ENCODE measurements at places on chromosomes 7 and 10. TPM values are rescaled to one million over a fixed set of nuclear protein-coding genes. Genes with fewer than 3 reads are reported as not detected.

The TMEM178B gene
- 0.05 TPM for total RNA-seq

The ASAH2 gene
- 4.1 TPM for total RNA-seq

The GPR15LG gene
- total RNA-seq, result not detected

The PIK3CG gene
- 3.6 TPM for total RNA-seq

The CPVL gene
- total RNA-seq, result not detected

DNA sequence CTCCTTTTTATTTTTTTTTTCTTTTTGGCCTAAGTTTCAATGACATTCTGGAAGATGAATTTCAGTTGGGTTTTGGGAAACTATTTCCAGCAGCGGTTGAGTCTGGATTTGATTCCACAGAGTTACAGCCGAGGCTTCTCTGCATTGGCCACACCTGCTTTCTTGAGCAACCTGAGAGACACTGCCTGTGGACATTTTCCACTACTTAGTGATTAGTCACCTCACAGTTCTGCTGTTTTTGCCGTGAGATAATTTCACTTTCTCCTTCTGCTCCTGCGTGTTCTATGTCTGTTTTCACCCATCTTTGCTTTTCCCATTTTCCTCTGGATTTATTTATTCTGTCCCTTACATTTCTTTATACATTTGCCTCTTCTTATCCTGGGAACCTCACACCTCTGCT lies 243.0 kb downstream of the BICC1 start:
- no peaks in the 10 kb centered on the region for H3K36me3 ChIP-seq
- peaks cover 13% of the 10 kb centered on the region for H3K27me3 ChIP-seq
- peaks cover 1% of the 10 kb centered on the region for H3K4me1 ChIP-seq
- DNase-seq, result no peak

- peaks cover 3% of the 10 kb centered on the region for H3K4me1 ChIP-seq
- no peak overlapping the region for H3K4me3 ChIP-seq
- no peak overlapping the region for H3K27ac ChIP-seq
- DNase-seq, result no peak
These were observed 222.2 kb upstream of the SH2B2 start for GRCh38 chr7:102064361-102065025.

DNA sequence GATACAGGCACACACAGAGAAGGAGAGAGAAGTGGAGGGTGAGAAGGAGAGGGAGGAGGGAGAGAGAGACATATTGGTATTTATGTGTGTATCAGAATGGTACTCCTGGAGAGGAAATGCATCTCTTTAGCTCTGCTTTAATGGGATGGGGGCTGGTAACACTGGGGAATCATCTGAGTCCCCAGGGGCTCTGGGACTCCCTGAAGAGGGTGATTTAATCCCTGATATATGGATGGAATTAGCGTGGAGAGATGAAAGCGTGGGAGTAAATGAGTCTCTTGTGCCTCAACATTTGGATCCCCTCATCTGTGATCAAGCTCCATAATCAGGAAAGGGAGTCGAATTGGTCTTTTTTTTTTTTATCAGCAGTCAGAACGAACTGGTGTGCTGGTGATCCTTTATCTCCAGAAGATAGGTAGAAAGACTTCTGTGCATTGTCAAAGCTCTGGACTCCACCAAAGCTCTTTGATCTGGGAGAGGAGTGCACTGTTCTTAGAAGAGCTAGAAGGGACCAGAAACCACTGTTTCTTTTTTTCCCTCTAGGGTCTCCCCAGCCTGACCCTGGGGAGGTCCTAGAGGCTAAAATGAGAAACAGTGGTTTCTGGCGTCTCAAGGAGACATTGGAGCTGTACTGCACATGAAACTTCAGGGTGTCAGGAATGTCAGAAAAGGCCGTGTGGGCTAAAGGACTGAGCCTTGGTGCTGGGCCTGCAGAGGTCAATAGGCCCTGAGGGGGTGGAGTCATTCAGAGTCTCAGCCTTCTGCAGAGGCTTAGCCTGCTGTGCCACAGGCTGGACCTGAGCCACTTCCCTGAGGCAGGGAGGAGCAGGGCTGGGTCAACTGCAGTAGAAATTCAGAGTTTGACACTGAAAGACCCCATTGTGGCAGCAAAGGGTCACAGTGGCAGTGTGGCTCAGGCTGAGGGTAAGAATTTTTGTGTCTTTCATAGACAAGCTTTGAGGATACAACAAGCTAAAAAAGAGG lies 234.4 kb upstream of the SLC26A5 start:
- no peaks in the 10 kb centered on the region for H3K4me1 ChIP-seq
- no peak for DNase-seq
- H3K27me3 ChIP-seq, result peaks cover 3% of the 10 kb centered on the region
- H3K27ac ChIP-seq, result no peak overlapping the region
- no peak overlapping the region for H3K4me3 ChIP-seq
- no peaks in the 10 kb centered on the region for H3K36me3 ChIP-seq

Data from activated naive CD4-positive, alpha-beta T cell treated with anti-CD3 and anti-CD28 coated beads for 36 hours (primary cell).